ENCODE measurements at places on chromosomes 7 and 10.

DNA sequence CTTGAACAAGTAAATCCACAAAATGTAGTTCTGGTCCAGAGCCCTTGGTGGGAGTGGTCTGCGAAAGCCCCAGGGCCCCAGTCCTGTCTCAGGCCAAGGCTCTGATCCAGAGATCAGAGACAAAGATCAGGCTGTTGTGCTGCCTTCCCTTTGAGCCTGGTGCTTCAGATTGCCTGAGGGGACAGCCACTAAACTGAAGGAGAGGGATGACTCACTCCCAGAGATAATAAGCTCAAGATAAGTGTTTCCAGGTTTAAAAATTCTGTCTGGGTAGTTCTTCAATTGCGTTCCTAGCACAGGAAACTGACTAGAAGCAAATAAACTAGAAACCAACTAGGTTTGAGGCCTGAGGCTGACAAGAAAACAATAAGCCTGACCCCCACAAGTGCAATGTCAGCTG lies 190.2 kb downstream of the RAMP3 start:
- DNase-seq: no peak

GRCh38 chr10:124494046-124494807 lies 32.6 kb downstream of the LHPP start:
- DNase-seq: no peak

- DNase-seq: no peak
Observed at GRCh38 chr7:127699853-127700252, 47.9 kb downstream of the SND1 start.

DNA sequence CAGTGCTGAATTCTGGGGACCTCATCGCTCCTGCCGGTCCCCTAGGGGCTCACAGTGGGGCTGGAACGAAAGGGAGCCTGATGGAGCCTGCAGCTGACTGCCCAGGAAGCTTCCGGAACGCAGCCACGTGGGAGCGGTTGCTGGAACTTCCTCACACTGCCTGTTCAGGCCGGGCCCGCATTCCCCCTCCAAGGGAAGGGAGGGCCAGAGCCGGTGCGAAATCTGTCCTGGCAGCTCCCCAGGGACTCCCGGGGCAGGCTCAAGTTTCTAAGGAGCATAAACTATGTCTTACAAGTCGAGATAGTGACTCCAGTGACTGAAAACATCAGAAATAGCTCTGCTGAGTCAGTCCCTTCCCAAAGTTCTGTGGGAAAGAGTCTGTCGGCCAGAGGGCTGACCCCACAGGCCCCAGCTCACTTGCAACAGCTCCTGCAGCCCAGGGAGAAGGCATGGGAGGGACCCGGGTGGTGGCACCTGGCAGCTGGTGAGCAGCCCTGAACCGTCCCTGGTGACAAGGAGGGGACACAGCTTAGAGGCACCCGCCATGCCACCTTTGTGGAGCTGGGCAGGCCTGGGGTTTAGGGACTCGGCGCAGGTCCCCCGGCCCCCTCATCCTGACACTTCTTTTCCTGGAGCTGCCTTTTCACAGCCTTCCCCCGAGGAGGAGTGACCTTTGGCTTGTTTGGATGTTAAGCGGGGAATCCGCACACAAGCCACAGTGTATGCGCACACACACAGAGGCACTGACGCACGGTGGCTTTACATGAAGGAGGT lies 47.6 kb downstream of the PDGFA start:
- DNase-seq: peak; percentile 78

- no peak for DNase-seq
Observed at GRCh38 chr7:134834689-134835462, 55.4 kb downstream of the CALD1 start.

DNA sequence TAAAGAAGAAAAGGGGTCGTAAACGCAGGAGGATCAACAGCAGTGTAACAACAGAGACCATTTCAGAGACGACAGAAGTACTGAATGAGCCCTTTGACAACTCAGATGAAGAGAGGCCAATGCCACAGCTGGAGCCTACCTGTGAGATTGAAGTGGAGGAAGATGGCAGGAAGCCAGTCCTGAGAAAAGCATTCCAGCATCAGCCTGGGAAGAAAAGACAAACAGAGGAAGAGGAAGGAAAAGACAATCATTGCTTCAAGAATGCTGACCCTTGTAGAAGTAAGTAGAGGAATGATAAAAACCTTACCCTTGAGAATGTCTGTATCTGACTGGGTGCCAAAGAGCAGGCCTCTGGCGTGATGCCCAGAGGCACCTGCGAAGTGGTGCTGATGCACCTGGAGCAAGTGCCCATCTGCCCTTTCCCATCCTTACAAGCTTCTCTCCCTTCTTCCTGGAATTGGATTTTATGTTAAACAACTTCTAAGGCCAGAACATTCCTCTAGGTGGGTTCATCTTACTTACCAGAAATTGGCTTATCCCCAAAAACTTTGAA lies 86.4 kb upstream of the SAMD8 start:
- no peak for DNase-seq

DNA sequence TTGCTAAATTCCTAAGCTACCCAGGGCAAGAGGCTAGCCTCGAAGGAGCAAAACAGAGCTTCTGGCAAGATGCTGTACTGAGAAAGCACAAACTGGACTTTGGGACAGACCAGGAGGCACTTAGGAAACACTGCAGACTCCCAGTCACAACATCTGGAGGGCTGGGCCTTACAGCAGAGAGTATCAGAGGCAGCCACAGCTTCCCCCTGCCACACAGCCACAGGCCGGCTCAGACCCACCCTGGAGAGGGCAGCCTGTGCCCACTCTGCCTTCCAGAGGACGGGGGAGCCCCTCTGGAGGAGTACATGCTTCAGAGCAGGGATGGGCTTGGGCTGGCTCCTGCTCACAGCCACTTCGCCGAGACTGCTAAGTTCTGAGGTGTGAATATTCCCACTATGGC lies 17.4 kb downstream of the ESYT2 start:
- no peak for DNase-seq

DNA sequence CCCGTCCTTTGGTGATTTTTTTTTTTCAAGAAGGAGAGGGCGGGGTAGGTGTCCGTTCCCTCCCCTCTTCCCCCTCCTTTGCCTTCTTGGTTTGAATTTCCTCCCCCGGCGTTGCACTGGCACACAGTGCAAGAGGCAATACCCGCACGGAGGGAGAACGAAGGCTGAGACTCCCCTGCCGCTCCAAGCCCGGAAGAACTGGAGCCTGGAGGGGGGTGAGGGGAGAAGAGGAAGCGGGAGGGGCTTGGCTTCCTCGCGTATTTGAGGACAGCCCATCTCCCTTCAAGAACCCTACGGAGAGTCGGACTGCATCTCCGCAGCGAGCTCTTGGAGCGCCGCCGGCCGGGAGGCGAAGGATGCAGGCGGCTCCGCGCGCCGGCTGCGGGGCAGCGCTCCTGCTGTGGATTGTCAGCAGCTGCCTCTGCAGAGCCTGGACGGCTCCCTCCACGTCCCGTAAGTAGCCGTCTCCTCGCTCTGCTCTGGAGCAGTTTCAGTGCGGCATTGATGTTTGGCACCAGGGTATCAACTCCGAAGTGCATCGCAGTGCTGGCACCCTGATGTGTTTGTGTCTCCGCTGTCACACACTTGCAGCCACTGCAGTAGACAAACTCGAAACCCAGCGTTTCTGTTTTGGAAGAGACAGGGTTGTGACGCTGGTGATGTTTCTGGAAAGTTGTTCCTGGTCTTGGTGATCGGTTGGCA lies at the start of gene CNTNAP2:
Gene CNTNAP2, plus strand, starts transcription at position 281 of the 702 bp plus-strand sequence. Its CDS starts 76 bp downstream, at position 357.
- DNase-seq: peak; percentile 17

DNA sequence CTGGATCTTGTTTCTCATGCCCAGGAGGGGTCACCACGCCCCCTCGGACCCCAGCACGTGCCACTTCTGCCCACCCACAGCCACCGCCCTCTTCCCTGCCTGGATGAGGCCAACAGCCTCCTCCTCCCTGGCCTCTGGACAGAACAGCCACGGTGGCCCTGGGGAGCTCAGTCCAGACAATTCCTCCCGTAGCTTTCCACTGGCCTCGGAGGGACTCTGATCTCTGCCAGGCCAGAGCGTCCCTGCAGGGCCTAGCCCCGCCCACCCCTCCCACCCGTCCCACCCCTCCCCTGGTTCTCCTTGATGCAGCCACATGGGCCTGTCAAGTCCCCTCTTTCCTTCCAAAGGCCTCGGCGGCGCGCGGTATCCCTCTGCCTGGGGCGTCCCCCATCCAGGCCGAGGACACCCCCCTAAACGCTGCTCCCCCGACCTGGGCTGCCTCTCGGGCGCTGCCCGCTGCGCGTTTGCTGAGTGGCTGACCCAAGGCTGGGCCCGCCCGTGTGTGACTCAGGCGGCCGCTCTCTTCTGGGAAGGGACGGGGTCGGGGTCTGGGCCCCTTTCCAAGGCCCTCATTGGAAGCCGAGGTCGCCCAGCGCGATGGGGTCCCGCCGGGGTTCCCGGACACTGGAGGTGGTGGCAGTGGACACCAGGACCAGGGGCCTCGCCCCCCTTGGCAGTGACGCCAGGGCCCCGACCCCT lies 557 bp downstream of the TMEM120A start:
- DNase-seq: no peak

DNA sequence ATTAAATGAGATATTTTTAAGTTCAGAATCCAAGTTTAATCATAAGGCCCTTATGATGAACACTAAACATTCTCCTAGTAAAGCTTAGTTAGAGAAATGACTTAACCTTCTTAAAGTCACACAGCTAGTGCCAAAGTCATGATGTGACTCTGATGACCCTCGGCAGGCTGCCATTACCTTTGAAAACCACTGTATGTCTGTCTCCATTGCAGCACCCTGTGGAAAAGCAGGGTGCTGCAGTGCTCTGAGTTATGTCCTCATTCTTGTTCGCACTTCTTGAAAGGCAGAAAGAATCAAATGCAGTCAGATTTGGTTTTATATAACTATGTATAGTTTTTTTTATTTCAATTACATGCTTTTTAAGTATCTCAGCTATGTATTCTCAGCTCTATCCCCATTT lies 105.0 kb downstream of the PHTF2 start:
- DNase-seq: no peak

- no peak for DNase-seq
Observed at GRCh38 chr7:20647908-20648776, 32.7 kb downstream of the ABCB5 start.

- no peak for DNase-seq
Observed at GRCh38 chr10:14116021-14116420, 214.7 kb downstream of the FRMD4A start.

- DNase-seq: peak; percentile 3
Observed at GRCh38 chr10:112898540-112899390, 51.3 kb upstream of the TCF7L2 start.

DNA sequence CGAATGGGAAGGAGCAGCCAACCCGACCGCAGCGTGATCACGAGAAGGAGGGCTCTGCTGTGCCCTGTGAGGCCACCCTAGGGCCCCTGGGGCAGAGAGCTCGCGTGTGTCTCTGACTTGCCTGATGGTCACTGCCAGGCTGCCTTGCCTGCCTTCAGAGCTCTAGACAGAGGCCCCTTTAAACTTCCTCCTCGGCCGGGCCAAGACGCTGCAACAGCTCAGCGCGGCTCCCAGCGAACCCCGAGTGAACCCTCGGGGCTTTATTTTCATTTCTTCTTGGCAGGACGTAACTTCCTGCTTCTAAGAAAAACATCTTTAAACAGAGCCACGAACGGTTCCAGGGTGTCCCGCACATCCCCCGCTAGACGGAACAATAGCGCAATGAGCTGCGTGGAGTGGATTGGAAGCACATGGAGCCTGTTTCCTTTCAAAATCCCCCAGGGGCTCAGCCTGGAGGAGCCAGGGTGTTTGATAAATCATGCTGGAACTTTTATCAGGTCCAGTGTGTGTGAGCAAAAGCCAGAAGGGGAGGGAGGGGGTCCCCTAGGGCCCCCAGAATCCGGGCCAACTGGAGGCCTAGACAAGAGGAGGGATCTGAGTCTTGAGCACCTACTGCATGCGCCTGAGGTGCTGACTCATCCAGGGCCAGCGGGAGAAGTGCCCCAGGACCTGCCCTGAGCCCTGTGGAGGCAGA lies 134.1 kb upstream of the GDF10 start:
- peak; percentile 78 for DNase-seq

DNA sequence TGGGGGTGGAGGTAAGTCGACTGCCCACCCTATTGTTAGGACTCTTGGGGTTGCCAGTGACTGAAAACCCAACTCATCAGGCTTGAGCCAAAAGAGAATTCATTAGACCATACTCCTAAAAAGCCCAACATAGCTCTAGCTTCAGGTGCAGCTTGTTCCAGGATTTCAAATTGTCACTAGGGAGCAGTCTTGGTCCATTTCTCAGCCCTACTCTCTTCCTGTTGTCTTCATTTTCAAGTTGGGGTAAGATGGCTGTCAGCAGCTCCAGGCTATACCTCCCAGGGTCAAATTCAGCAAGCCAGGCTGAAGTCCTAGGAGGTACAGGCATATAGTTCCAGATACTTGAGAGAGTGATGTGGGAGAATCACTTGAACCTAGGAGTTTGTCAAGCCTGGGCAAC lies 14.9 kb upstream of the COL13A1 start:
- no peak for DNase-seq

DNA sequence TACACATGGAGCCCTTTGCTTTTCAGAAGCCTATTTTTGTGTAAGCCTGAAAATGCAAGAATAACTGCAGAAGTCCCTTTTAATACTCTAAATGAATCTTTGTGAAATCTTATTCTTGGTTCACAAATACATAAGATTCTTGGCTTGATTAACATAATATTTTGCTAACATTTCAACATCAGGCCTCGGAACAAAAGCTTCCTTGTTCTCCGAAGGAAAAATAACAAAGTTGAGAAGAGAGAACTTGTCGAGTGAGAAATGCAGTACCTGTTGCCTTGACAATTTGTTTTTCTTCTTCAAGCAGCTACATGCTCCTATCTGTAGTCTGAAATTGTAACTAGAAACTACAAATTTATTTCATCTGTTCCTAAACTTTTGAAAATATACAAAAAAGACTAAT lies 8.5 kb downstream of the NT5C2 start:
- no peak for DNase-seq

DNA sequence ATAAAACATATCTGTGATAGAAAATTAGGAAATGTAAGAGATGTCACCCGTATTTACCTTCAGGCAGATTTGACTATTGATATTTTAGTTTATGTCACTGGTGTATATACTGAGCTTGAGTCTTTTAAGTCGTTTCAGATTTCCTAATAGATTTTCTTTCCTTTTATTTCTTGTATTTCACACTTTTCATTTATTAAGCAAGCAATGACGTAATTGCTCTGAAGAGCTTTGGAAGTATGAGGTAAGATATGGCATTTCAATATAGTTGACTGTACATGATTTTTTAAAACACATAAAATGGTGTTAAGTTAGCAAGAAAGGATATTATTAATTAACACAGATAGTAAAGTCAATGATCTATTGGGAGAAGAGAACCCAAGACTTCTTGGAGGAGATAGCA lies 652.6 kb downstream of the SORCS1 start:
- DNase-seq: no peak

- DNase-seq: no peak
Observed at GRCh38 chr7:110775046-110775445, 315.9 kb upstream of the LRRN3 start.

GRCh38 chr10:31803606-31804351 lies 124.9 kb downstream of the ARHGAP12 start:
- DNase-seq: no peak

- no peak for DNase-seq
Observed at GRCh38 chr7:156725073-156725472, 84.5 kb downstream of the RNF32 start.
